ENCODE measurements at places on chromosomes 16 and 17. TPM values are rescaled to one million over a fixed set of nuclear protein-coding genes. Genes with fewer than 3 reads are reported as not detected.

CCDC40 gene
- 7.4 TPM for total RNA-seq

GRCh38 chr17:55990332-55991006, 162.8 kb upstream of the ANKFN1 start:
- no peak for DNase-seq

- DNase-seq: no peak
Measured at GRCh38 chr16:6918646-6919045, 414.0 kb upstream of the RBFOX1 start.

DNA sequence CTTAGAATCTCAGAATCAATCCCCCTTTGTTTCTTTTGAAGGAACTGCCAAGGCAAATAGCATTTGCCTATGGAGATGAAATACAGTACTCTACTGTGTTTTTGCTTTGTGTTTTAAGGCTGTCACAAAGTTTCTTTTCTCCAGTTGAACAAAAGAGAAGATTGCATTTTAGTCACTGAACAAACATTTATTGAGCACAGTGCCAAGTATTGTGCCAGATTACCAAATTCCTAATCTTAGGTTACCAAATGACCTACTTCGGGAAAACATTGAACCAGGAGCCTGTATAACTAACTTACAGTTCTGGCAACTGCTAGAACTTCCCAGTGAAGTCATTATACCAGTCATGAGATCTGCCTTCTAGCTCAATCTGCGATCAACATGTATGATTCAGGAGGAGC, 3.0 kb upstream of the UBB start:
- DNase-seq: no peak

- no peak for DNase-seq
Measured at GRCh38 chr16:58518980-58519368, 3.7 kb downstream of the SETD6 start.

Data from breast epithelium (tissue), 4 donors.